ENCODE measurements at places on chromosomes 5 and 9.

DNA sequence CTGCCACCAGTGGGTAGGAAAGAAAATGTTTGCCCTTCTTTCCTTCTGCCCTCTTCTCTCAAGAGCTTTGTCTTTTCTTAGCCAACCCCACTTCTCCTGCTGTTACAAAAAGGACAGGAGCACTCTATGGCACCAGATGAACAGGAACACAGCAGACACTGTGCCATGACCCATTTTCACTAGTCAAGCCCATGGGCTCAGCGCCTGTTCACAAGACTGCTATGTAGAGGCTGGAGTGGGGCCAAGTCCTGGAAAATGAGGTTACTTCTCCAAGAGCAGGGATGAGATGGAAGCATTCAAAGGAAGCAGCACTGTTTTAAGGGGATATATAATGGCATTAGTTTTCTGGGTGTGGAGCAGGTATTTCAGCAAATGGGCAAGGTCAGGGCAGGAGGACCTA is 46.8 kb upstream of the GRAMD2B start:
- DNase-seq, result no peak

GRCh38 chr9:121038362-121038761 is 11.7 kb downstream of the C5 start:
- no peak for DNase-seq

- no peak for DNase-seq
Measured at GRCh38 chr5:164581889-164582288, 1076.5 kb downstream of the MAT2B start.

DNA sequence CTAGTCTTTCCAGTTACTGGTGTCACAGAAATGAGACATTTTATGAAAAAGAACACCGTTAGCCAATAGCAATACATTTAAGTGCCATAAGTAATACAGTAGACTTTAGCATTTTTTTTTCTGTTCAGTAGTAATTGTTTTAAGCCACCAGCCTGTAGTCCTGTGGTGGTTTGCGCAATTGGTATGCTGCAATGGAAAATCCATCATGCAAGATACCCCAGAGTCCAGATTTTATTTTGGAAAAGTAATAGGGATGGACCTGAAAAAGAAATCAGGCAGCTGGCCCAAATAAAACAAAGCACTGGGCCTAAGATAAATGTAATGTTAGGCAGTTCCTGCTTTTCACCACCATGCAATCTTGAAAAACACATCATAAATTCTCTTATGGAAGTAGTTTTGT is 94.6 kb upstream of the RASGRF2 start:
- no peak for DNase-seq

DNA sequence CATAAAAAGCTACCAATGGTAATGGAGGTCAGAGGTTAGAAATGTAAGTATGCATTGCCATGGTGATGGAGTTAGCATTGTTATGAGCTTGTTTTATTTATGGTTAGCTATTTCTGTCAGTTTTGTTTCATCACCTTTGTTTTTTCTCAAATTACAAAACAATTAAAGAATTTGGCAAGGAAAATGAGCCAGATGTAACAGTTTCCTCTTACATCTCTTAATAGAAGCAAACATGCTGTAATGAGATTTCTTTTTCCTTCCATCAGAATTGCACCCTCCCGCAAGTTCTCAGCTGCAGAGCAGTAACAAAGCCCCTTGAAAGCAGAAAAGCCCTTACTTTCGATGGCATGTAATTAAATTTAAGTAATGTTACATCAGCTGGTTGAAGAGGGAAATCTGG is 233.0 kb downstream of the SGCD start:
- no peak for DNase-seq

DNA sequence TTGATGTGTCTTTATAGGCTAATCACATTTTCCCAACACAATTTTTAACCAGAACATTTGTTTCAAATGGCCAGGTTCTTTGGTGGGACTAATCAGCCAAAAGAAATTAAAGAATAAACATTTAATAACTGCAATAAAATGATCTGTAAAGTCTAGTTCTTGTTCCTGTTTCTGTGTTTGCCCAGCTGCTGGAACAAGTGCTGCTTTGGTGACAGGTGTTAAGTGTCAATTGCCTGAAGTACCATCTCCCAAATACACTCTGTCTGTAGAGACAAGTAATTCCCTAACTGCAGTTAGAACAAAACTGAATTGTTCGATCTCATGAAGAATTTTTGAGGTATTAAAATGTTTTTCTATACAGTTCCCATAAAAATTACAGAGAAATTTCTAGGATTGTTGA is 402.3 kb upstream of the CHD1 start:
- no peak for DNase-seq

- DNase-seq, result no peak
Measured at GRCh38 chr9:96413302-96414221, 4.6 kb downstream of the ZNF367 start.

DNA sequence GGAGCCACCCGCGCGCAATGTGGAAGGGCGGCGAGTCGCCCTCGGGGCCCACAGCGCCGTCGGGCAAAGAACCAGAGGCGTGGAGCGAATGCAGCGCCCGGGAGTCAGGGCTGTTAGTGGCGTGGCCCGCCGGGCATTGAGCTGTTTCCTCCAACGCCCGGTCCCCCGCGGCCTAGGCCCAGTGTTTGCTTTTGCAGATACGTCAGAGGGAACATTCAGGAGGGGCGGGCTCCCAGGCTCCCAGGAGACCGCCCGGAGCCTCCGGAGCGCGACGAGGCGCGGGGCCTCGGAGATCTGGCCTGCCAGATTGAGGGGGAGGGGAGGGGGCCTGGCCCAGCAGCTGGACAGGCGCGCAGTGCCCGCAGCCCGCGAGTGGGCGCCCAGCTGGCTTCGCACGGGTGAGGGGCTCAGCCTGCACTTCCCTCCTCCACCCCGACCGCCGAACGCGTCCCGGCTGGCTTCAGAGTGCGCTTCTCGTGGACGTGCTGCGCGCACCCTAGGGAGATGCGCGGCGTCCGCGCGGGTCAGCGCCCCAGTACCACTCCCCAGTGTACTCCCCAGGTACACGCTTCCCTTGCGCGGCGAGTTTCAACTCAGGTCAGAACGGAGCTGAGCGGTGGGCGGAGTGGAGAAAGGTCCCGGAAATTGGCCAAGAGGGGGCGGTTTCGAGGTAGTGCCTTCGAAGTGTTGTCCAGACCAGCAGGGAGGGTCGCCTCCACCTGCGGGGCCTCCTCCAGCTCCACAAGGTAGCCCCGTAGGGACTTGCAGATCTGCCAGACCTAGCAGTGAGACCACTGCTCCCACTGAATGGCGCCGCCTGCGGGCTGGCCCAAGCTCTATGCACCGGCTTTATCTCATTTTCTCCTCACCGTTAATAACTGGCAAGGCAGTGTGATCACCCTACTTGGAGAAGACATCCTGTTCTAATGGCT is 130.4 kb downstream of the TMEM174 start:
- no peak for DNase-seq

GRCh38 chr9:131237291-131237690 is 39.0 kb downstream of the FAM78A start:
- no peak for DNase-seq

GRCh38 chr5:154141745-154142221 is 48.8 kb upstream of the GALNT10 start:
- no peak for DNase-seq

DNA sequence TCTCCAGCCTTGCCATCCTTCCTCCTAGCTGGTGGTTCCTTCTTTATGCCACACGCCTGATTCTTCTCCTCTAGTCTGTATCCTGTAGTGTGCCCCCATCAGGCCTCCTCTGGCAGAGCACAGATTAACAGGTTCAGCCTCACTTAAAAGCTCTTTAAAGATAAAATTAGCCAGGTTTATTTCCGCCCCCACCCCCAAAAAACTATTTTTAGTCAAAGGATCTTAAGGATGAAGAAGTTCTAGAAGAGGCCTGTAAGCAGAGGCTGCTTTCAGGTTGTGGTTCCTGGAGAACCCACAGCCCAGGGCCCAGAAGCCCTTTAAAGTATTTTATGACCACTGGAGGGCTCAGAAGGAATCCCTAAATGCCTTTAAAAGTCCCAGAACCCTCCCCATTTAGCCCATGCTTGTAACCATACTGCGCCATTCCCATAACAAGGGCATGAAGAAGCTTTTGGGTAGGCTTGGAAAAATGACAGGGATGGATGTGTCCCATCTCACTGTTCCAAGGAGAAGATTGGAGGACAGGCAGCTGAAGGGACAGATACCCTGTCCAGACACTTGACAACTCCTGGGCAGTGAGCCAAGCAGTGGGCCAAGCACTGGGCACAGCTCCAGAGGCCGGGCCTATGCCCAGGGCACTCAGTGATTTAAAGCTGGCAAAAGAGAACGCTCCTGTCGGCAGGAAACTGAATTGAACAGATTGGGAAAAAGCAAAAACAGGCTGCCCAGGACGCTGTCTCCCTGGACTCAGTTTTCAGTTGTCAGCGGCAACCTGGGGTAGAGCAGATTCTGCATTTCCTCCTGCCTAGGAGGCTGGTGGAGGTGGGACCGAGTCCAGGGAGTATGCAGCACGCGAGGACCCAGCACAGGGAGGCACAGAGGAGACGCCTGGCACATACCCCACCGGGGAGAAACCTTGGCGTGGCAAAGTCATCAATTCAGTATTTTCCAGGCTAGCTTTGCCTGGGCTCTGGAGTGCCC is 106.3 kb upstream of the SSBP2 start:
- peak; percentile 69 for DNase-seq

- DNase-seq, result no peak
Measured at GRCh38 chr5:174725261-174725990, 1.0 kb downstream of the MSX2 start.

GRCh38 chr5:33491941-33492340 is 51.2 kb downstream of the TARS1 start:
- DNase-seq, result no peak

DNA sequence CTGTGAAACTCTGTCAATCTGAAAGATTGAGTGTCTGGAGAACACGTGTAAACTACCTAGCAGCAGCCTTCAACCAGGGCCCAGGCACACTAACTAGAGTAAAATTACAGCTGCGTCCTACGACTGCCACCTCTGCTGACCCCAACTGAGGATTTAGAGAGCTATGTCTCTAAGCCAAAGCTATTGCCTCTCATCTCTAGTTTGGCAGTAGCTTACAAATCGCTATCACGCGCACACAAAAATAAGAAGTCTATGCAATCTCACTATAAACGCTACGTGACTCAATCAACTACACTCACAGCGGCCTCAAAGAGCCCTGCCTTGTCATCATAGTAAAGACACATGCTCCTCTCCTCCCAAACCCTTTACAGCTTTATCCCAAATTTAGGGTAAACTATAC is 8.7 kb downstream of the PPP6C start:
- DNase-seq, result no peak

- no peak for DNase-seq
Measured at GRCh38 chr9:126852086-126852688, 8.3 kb upstream of the ZBTB34 start.

DNA sequence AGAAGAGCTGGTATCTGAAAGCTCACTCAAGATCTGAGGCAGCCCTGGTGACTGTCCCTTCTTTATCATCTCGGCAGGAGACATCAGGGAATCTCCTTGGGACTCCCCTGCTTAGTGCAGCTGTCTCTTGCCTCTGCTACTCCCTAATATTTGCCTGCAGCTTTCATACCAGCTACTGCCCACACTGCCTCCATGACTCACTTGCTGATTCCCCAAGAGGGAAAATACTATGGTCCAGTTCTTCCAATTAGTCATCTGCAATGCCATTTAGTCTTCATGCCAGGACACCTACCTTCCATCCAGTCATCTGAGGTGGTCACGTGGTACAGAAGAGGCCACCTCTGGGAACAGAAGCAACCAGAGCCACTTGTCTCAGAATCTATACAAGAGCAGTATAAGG is 270.8 kb downstream of the NTRK2 start:
- no peak for DNase-seq

- no peak for DNase-seq
Measured at GRCh38 chr5:102670224-102670836, 84.8 kb upstream of the PAM start.

- DNase-seq, result no peak
Measured at GRCh38 chr5:180691046-180691445, 41.6 kb upstream of the FLT4 start.

DNA sequence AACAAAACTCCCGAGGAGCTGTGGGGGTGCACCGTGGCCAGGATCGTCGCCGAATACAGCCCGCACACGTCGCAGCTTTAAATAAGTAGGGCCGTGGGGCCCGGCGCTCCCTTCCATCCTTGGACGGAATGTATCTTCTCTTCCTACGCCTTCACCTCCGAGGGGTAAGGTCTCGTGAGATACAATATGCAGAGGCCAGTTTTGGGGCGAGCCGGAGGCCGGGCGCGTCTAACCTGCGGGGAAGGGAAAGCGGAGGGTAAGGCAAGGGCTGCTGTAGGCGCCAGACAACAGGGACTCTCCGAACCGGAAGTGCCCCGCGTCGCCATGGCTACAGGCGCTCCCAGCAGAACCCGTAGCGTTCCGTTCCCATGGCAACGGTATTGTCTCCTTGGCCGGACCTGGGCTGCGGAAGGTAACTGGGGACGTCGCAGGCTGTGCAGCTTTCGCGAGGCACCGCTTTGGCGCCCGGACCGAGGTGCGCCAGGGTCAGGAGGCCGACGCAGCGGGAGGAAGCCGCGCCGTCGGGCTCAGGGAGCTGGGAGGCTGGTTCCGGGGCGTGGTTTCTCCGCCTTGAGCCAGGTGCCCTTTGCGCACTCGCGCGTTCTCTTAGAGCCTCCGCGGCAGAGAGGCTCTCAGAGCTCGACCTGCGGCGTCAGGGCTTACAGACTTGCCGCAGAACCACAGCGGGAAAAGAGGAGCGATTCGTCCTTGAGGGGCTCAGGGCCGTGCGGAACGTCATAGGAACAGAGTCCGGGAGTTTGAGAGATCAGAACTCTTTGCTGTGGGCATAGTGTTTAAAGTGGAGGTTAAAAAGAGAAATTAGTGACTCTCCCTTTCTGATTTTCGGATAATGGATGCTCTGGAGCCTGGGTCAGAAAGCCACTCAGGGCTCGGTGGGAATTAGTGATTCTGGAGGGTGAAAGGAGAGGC is at the start of gene TTC23L:
TTC23L (plus strand) TSS at position 380 of the 930 bp plus-strand sequence. CDS start 1,508 bp downstream, outside the sequence.
- DNase-seq, result peak; percentile 92

GRCh38 chr9:354453-354852 is 139.8 kb downstream of the DOCK8 start:
- DNase-seq, result no peak

DNA sequence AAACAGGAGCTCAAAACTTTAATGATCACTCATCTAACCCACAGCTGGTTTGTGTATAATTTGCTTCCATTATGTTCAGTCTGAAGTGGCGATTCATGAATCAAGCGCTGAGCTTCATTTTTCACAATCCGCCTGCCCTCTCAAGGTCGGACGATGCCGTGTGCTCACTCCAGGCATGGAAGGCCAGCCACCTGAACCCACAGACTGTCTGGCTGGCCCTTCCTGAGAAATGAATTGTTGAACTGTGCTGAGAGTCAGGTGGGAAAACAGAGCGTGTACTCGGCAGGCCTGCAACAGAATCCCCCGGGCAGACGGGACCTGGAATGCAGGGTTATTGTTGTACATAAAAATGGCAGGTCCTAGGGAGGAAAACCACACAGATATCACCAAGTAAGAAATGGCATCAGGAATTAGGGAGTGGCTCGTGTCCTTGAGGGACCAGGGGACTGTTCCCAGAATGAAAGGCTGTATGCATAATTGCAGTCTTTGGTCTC is 375.7 kb downstream of the IRX2 start:
- DNase-seq, result peak; percentile 9

GRCh38 chr9:136527721-136528710 is 17.8 kb downstream of the NOTCH1 start:
- DNase-seq, result no peak

Measured in ureter (tissue), 1 donor.